ENCODE measurements at places on chromosomes 13 and 19. TPM values are rescaled to one million over a fixed set of nuclear protein-coding genes. Genes with fewer than 3 reads are reported as not detected.

RNF17 gene
- total RNA-seq = not detected

ABCC4 gene
- 13.2 TPM for total RNA-seq

DIRAS1 gene
- not detected for total RNA-seq

DNA sequence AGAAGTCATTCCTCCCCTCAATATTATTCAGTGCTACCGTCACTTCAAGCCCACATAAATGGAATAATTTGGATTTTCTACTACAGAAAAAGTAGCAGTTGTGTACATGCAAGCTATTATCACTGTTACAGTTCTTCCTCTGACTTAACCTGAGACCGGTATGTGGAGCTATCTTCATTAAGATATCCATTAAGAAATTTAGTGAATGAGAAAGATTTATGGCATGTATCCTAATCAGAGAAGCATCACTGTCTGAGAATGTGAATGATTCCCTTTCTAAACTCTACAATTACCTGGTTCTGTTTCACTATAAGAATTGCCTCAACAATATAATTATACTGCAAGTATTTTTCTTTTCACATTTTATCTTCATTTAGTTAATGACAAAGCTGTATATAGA is 278.7 kb downstream of the KLF5 start:
- DNase-seq = no peak

DNA sequence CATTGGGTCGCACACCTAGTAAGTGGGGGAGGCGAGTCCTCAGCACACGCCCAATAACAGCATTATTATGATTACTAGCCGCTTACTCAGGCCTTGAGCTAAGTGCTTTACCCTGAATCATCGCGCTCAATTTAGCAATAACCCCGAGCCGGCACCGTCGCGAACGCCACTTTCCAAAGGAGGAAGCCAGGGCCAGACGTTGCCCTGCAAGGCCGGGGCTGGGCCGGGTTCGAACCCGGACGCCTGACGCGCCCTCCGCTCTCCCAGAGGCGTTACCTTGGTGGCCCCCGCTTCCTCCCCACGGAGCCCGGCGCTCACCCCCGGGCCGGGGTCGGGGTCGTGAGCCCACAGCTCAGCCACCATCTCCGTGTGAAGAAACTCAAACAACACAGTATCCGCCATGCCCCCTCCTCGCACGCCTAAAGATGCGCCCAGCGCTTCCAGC is at the start of gene TRAPPC6A:
TSS of gene TRAPPC6A (minus strand) at position 421 of the 445 bp plus-strand sequence. CDS start at position 402, 19 bp downstream.
- no peak for DNase-seq

DNA sequence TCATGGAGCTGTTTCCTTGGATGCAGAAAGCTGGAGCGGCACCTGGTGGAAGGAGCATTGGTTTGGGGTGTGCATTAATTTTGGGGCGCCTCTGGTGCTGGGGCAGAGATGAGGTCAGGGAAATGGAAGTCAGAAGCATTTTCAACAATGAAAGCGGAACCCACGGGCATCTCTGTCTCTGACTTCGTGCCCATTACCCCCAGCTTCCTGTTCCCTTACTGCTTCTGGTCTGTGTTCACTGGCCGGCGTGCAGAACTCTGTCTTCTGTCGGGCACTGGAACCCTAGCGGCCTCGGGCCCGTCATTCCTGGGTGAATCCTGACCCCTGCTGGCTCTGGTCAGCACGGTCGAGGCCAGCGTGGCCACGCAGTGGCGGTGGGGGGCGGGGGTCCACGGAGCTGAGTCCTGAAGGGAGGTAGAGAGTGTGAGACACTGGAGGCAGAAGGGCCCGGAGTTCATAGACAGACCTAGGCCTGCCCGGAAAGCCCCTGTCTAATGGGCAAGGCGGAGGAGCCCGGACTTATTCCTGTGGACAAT is 7.9 kb upstream of the LINGO3 start:
- no peak for DNase-seq

DNA sequence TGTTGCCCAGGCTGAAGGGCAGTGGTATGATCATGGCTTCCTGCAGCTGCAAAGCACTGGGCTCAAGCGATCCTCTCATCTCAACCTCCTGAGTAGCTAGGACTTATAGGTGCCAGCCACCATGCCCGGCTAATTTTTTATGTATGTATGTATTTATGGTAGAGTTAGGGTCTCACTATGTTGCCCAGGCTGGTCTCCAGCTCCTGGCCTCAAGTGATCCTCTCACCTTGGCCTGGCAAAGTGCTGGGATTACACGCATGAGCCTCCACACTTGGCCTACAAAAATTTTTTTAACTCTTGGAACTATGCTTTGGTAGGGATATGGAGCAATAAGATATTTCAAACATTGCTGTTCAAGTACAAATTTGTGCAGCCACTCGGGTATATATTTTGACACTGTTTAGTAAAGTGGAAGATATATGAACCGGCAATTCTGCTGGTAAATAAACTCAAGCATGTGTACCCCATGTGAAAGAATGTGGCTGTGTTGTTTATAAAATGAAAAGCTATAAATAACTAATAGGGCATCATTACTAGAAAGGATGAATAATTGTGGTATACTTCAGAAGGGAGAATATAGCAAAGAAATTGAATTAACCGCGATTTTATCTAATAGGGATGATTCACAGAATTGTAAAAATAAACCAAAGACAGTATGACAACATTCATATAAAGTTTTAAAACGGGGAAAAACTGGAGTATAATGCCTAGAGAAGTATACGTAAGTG is 1.1 kb downstream of the ZNF566 start:
- no peak for DNase-seq

- DNase-seq = no peak
Observed at GRCh38 chr13:38693641-38694040, 6.8 kb downstream of the FREM2 start.

DNA sequence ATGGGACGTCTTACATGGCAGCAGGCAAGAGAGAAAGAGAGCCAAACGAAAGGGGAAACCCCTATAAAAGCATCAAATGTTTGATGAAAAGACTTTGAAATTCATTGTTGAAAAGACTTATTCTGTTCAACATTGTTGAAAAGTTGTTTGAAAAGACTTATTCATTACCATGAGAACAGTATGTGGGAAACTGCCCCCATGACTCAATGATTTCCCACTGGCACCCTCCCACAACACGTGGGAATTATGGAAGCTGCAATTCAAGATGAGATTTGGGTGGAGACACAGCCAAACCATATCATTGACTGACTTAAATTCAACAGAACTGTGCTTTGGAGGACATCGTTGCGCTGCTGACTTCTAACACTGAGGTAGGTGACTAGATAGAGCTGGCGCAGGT is 48.0 kb upstream of the RCBTB2 start:
- no peak for DNase-seq

All from CD4-positive, CD25-positive, alpha-beta regulatory T cell (primary cell).